ENCODE measurements at places on chromosomes 13 and 19. TPM values are rescaled to one million over a fixed set of nuclear protein-coding genes. Genes with fewer than 3 reads are reported as not detected.

C5AR2 gene
- total RNA-seq: 2.6 TPM

KLK5 gene
- not detected for total RNA-seq

PLPPR3 gene
- total RNA-seq: not detected

PEG3 gene
- not detected for total RNA-seq

HSPB6 gene
- 1.7 TPM for total RNA-seq

BEST2 gene
- total RNA-seq: not detected

Data from OCI-LY7 (cell line).